ENCODE measurements at places on chromosomes 4 and X.

- H3K4me1 ChIP-seq = no peaks in the 10 kb centered on the region
- H3K27me3 ChIP-seq = peaks cover 3% of the 10 kb centered on the region
- no peak overlapping the region for H3K27ac ChIP-seq
- no peaks in the 10 kb centered on the region for H3K36me3 ChIP-seq
Measured at GRCh38 chr4:109052821-109053220, 249.6 kb downstream of the COL25A1 start.

GRCh38 chrX:10841579-10841978, 221.2 kb upstream of the MID1 start:
- no peaks in the 10 kb centered on the region for H3K36me3 ChIP-seq
- no peak overlapping the region for H3K4me3 ChIP-seq
- no peak overlapping the region for H3K27ac ChIP-seq
- no peaks in the 10 kb centered on the region for H3K4me1 ChIP-seq
- no peaks in the 10 kb centered on the region for H3K27me3 ChIP-seq

DNA sequence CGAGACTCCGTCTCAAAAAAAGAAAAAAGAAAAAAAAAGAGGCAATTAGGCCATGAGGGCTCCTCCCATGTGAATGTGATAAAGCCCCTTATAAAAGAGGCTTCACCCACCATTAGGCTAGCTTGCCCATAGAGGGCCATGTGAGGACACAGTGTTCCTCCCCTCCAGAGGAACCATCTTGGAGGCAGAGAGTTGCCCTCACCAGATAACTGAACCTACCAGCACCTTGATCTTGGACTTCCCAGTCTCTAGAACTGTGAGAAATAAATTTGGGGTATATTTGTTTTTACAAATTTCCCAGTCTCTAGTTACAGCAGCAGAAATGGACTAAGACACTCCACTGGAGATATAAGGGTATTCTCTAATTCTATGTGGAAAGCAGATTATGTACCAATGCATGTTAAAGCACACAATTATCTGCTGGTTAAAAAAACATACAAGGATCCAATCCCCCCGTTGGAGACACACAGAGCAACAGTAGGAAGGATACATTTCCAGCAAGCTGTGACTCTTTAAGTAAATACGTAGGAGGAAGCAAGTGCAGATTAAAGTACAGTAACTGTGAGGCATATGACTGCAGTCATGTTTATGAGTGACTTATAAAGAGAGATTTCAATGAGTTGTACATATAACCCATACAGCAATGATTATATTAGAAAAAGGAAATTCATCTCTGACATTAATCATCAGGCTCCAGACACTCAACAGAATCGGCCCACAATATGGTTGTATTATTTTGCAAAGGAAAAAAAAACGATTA, 21.4 kb downstream of the SH3RF1 start:
- H3K4me1 ChIP-seq = no peaks in the 10 kb centered on the region
- H3K27me3 ChIP-seq = peaks cover 7% of the 10 kb centered on the region
- H3K4me3 ChIP-seq = no peak overlapping the region

DNA sequence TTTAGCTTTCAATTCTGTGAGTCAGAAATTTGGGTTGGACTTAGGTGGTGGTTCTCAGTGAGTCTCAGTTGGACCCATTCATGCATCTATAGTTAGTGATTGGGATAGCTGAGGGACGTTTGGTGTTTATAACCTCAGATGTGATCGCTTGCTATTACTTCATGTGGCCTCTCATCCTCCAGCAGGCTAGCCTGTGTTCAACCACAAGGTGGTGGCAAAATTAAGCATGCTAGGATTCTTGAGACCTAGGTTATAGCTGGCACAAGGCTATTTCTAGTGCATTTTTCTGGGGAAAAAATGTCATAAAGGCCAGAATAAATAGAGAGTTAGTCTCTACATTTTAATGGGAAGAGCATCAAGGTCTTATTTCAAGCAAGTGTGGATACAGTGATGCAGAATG, 10.9 kb upstream of the GRPR start:
- no peaks in the 10 kb centered on the region for H3K4me1 ChIP-seq
- no peak for DNase-seq
- H3K27me3 ChIP-seq = no peaks in the 10 kb centered on the region

- no peak for DNase-seq
- no peak overlapping the region for H3K27ac ChIP-seq
- no peaks in the 10 kb centered on the region for H3K36me3 ChIP-seq
- H3K4me1 ChIP-seq = peaks cover 22% of the 10 kb centered on the region
Measured at GRCh38 chr4:7653510-7654369, 219.0 kb upstream of the PSAPL1 start.

GRCh38 chr4:3009422-3009821, 46.1 kb downstream of the GRK4 start:
- H3K27ac ChIP-seq = peak overlapping the region; percentile 45
- peaks cover 25% of the 10 kb centered on the region for H3K4me1 ChIP-seq
- no peaks in the 10 kb centered on the region for H3K36me3 ChIP-seq
- peak; percentile 62 for DNase-seq
- peaks cover 18% of the 10 kb centered on the region for H3K27me3 ChIP-seq

GRCh38 chrX:44954562-44954961, 81.6 kb downstream of the KDM6A start:
- H3K4me3 ChIP-seq = no peak overlapping the region
- DNase-seq = no peak
- no peaks in the 10 kb centered on the region for H3K27me3 ChIP-seq
- peaks cover 42% of the 10 kb centered on the region for H3K4me1 ChIP-seq

DNA sequence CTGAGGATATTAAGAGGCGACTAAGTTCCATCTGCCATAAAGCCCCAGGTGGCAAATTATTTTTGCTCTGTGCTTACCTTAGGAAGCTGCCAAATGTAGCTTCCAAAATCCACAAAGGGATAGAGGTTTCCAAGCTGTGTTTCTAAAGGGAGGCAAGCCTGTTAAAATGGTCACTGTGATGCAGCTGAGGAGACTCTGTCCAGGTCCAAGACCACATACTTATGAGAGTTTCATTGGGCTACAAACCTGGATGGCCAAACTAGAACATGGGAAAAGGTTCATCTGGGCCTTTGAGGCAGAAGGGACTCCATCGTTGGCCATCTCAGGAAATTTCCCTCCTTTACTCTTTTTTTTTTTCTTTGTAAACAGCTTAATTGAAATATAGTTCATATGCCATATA, 306.9 kb upstream of the FGF13 start:
- no peaks in the 10 kb centered on the region for H3K36me3 ChIP-seq
- no peaks in the 10 kb centered on the region for H3K27me3 ChIP-seq
- H3K27ac ChIP-seq = no peak overlapping the region
- DNase-seq = no peak

- peaks cover 34% of the 10 kb centered on the region for H3K4me1 ChIP-seq
- no peaks in the 10 kb centered on the region for H3K27me3 ChIP-seq
- H3K4me3 ChIP-seq = peak overlapping the region; percentile 20
- peak overlapping the region; percentile 84 for H3K27ac ChIP-seq
- peaks cover 27% of the 10 kb centered on the region for H3K36me3 ChIP-seq
- DNase-seq = peak; percentile 36
Measured at GRCh38 chrX:47564438-47565085, 3.6 kb downstream of the ARAF start.

- peak; percentile 15 for DNase-seq
- H3K36me3 ChIP-seq = no peaks in the 10 kb centered on the region
- no peak overlapping the region for H3K4me3 ChIP-seq
- no peaks in the 10 kb centered on the region for H3K27me3 ChIP-seq
- no peaks in the 10 kb centered on the region for H3K4me1 ChIP-seq
Measured at GRCh38 chrX:85851418-85851817, 195.9 kb downstream of the CHM start.

DNA sequence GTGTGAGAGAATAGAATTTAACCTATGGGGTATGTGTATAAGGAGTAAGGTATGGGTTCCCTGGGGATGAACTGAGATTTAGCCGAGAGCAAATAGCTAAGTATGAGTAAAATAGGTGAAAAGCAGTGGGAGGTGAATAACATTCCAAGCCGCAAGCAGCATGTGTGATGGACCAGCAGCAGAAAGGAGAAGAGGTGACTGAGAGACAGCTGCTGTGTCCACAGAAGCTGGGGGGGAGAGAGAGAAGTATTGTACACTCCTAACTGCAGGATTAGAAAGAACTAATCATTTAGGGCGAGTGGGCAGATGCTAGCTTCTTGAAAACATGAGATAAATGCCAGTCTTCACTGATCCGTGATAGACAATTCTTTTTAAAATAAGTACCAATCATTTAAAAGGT, 296.0 kb downstream of the KLHL4 start:
- H3K27me3 ChIP-seq = no peaks in the 10 kb centered on the region
- H3K4me1 ChIP-seq = no peaks in the 10 kb centered on the region
- no peak for DNase-seq
- H3K36me3 ChIP-seq = no peaks in the 10 kb centered on the region
- no peak overlapping the region for H3K4me3 ChIP-seq
- no peak overlapping the region for H3K27ac ChIP-seq

DNA sequence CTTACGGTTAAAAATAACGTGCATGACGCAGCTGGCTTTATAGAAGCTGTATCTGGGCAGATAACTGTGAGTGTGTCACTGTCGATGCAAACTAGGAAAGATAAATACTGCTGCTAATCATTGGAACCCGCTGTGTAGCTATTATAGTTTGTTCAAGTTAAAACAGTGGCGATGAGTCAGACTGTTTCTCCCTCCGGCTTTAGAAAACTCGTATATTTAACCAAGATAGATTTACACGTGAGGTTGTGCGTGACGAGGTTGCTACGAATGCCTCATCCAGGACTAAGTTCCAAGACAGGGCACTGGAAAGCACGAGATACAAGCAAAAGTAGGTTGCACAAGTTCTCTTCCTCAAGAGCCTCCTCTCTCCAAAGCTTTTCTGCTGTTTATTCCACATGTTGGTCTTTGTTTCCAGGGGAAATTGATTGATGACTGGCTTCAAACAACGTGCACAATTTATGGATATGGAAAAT, 270.7 kb downstream of the FBXW7 start:
- no peak overlapping the region for H3K4me3 ChIP-seq
- H3K4me1 ChIP-seq = peaks cover 3% of the 10 kb centered on the region
- no peaks in the 10 kb centered on the region for H3K36me3 ChIP-seq

DNA sequence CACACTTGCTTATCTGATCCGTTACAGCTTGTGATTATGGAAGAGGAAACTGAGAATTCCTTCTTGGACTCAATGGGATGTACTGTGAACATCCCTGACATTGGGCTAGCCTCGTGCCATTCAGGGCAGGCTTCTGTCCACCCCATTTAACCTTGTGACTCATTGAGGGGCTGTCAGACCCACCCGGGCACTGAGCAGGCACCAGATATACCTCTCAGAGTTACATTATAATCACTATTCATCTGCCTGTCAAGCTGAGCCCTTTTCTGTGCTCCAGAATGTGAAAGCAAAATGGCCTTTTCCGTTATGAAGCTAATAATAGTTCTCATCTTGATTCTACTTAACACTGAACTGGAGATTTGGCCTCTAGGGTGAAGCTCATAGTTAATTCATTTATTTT, 170.6 kb upstream of the SCML1 start:
- peaks cover 17% of the 10 kb centered on the region for H3K4me1 ChIP-seq
- no peak overlapping the region for H3K27ac ChIP-seq
- DNase-seq = no peak
- no peaks in the 10 kb centered on the region for H3K27me3 ChIP-seq
- no peak overlapping the region for H3K4me3 ChIP-seq

DNA sequence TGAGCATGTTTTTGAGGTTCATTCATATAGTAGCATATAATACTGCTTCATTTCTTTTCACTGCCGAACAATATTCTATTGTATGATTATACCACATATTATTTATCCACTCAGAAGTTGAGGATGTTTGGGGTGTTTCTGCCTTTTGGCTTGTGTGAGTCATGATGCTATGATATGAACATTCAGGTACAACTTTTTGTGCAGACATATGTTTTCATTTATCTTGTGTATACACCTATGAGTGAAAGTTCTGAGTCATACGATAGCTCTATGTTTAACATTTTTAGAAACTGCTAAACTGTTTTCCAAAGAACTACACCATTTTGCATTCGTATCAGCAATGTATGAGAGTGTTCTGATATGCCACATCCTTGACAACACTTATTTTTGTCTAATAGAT, 57.7 kb downstream of the SHROOM4 start:
- H3K36me3 ChIP-seq = no peaks in the 10 kb centered on the region
- no peak overlapping the region for H3K27ac ChIP-seq
- no peaks in the 10 kb centered on the region for H3K4me1 ChIP-seq
- DNase-seq = no peak
- H3K27me3 ChIP-seq = no peaks in the 10 kb centered on the region
